ENCODE measurements at places on chromosomes 11 and 22. TPM values are rescaled to one million over a fixed set of nuclear protein-coding genes. Genes with fewer than 3 reads are reported as not detected.

GRCh38 chr22:45451972-45452371, 38.5 kb downstream of the RIBC2 start:
- no peak for DNase-seq

BIRC3 gene
- 1.0 TPM for polyA plus RNA-seq

- no peak for DNase-seq
Measured at GRCh38 chr11:125413226-125413625, 82.8 kb downstream of the FEZ1 start.

- DNase-seq = no peak
Measured at GRCh38 chr11:17601676-17602075, 54.6 kb downstream of the OTOG start.

DNA sequence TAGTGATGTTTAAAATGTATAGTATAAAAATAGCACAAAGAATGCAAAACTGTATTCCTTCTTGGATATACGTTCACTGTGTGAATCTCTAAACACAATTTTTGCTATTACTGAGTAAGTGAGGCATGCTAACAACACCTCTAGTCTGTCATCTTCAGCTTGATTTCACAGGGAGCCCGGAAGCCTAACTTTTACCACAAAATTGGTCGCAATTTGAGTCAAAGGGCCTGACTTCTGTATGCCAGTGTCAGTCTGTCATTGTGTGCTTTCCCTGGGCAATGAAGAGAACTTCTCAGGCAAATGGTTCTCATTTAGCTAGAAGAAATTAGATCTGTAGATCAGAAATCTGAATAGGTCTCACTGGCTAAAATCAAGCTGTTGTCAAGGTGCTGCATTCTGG, 1059.5 kb downstream of the FAM181B start:
- DNase-seq = no peak

- DNase-seq = no peak
Measured at GRCh38 chr22:17764036-17764435, 10.2 kb downstream of the BID start.

DNA sequence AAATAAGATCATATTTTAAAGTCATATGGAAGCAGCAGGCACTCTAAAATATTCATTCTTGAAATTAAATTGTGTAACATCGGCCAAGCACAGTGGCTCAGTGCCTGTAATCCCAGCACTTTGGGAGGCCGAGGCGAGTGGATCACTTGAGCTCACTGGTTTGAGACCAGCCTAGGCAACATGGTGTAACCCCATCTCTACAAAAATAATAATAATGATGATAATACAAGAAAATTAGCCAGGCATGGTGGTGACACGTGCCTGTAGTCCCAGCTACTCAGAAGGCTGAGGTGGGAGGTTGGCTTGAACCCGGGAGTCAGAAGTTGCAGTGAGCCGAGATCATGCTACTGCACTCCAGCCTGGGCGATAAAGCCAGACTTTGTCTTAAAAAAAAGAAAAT, 77.4 kb downstream of the TRIM29 start:
- no peak for DNase-seq

DNA sequence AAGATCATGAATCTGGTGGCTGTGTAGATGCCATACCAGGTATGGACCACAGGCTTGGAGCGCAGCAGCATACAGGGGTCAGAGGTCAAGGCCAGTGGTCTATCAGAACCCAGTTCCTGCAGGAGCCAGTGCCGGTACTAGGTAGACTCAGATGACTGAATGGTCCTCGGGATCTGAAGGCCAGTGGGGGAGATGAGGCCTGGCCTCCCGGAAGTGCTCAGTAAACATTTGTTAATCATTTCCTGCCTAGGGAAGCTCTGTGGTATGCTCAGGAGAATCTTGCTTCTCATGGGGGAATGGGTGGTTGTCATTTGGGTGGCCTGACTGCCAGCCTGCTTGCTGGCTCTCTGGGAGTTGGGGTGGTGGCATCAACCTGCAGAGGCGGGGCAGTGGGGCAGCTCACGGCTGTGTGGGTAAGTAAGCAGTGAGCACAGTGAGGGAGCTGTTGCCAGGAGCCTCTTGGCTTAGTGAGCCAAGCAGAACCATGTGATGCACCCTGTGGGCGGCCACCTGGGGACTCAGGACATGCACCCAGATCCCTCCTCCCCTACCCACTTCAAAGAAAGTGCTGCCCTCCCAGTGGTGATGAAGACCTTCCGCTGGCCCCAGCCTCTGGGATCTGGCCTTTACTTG, 33.0 kb downstream of the PTPRJ start:
- no peak for DNase-seq

RFPL2 gene
- 0.16 TPM for polyA plus RNA-seq

DNA sequence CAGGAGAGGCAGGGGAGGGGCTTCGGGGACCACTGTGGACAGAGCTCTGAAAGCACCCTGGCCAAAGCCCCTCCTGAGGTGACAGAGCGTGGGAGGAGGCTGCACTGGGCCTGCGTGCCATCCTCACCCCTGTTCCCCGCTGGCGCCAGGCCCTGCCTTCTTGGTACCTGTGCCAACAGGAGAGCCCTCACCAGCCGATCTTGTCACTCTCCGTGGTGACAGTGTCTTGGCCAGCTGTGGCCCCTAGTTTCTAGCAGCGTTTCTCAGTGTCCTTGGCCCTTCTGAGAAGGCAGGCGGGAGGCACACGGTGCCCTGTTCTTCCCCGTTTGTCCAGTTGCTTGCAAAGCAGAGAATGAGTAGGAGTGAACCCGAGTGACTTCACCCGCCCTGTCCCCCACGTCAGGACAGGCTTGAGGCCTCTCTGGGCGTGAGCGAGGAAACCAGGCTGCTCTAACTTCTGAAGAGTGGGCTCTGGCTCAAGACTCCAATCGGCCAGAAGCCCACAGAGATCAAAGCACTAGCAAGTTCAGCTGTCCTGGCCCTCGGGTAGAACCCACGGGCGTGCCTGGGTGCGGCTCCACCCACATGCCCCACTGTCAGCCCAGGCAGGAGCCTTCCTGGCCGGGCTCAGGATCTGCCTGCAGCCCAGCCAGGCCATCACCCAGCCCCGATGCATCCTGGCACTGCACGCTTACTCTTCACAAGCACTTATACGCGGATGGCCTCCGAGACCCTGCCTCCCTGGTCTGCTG, 60.2 kb upstream of the EMID1 start:
- DNase-seq = no peak

- DNase-seq = no peak
Measured at GRCh38 chr11:63937713-63938478, 906 bp upstream of the NAA40 start.

IRAG1 gene
- 4.9 TPM for polyA plus RNA-seq

BRSK2 gene
- 1.2 TPM for polyA plus RNA-seq

GRCh38 chr11:2311353-2312133, 9.7 kb downstream of the TSPAN32 start:
- DNase-seq = no peak

DNA sequence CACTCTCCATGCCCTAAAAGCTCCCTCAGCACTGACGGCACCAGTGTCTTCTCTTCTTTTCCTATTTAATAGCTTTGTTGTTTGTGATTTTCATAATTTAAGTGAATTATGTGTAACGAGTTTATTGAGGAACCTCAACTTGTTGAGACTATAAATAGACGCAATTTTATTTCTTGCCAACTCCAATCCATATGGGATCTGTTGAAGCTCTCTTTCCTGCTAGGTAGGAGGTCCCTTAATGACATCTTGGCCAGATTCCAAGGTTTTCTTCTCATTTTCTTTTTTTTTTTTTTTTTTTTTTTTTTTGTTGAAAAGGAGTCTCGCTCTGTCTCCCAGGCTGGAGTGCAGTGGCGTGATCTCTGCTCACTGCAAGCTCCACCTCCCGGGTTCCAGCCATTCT, 14.2 kb downstream of the RTL6 start:
- DNase-seq = peak; percentile 6

DNA sequence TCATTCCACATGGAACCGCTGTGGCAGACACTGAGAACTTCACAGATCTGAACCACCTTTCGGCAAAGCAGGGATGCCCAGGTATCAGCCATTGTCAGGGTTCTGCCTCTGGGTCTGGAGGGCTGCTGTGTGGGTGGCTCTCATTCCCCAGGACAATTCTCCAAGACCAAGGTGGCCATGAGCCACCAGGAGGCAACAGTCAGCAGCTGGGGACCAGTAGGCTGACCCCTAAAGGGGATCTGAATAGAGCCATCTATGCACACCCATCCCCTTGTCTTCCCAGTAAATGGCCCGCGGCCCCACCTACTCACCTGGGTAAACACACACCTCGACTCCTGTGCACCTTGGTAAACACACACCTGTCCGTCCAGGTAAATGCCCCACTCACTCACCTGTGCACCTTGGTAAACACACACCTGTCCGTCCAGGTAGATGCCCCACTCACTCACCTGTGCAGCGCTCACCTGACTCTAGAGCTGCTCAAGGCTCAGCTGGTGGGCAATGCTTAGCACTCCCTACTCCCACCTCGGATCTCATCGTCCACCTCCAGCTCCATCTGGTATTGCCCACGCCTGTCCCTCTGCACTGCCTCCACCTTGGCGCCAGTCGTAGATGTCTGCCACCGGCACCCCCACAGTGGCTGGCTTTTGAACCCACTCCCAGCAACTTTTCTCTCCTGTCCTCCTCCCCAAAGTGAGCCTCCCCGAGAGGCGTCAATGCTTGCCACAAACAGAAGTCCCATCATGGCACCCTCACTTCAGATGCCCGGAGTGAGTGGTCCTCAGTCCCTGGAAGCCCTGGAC, 10.2 kb downstream of the SLC25A1 start:
- DNase-seq = no peak

GRCh38 chr11:83681031-83681781, 395.0 kb upstream of the CCDC90B start:
- no peak for DNase-seq

DNA sequence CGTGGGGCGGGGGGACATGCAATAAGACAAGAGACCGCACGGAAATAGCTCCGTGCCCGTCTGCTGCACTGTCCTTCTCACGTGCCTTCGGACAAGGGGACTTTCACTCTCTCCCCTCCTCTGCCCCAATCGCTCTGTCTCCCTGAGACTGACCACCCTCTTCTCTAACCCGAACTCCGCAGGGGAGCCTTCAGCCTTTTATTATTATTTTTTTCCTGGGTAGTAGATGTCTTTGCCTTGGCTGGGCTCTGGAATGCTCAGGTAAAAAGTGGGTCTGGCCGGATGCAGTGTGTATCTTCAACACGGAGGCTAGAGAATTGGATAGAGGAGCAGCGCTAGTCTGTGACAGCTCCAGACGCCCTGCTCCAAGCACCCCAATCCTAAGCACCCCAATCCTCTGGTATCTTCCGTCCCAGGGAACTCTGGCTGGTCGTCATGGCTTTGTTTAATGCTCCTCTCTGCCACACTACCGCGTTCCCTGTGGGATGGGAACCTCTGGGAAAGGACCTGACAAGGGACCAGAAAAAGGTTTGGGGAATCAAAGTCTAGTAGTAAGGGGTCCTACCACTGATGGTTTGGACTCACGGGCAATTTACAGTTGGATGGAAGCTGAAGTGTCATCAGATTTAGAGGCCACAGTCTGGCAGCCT, 25.1 kb upstream of the ROBO3 start:
- DNase-seq = no peak

GRCh38 chr11:79086056-79086455, 354.8 kb downstream of the TENM4 start:
- DNase-seq = no peak

- DNase-seq = peak; percentile 81
Measured at GRCh38 chr22:40310081-40310767, 36.1 kb upstream of the ADSL start.

MED19 gene
- 13.2 TPM for polyA plus RNA-seq

GRAP2 gene
- 0.61 TPM for polyA plus RNA-seq

- DNase-seq = no peak
Measured at GRCh38 chr11:102807921-102808320, 10.0 kb upstream of the MMP1 start.

CNGA4 gene
- polyA plus RNA-seq = 0.15 TPM

RIMBP3B gene
- not detected for polyA plus RNA-seq

GRCh38 chr11:111846636-111847035, 24.7 kb downstream of the ALG9 start:
- no peak for DNase-seq

ETS1 gene
- 45.2 TPM for polyA plus RNA-seq

MIOX gene
- 0.15 TPM for polyA plus RNA-seq

DNA sequence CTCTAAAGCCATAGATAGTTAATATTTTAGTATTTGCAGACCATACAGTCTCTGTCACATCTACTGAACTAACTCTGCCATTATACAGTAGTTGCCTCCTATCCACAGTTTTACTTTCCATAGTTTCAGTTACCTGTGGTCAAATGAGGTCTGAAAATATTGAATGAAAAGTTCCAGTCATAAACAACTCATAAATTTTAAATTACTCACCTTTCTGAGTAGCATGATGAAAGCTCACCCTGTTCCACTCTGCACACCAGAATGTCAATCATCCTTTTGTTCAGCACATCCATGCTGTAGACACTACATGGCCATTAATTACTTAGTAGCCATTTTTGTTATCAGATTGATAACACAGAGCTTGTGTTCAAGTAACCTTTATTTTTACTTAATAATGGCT, 51.7 kb upstream of the ME3 start:
- no peak for DNase-seq

- no peak for DNase-seq
Measured at GRCh38 chr11:119573858-119574257, 150.9 kb upstream of the THY1 start.

DNA sequence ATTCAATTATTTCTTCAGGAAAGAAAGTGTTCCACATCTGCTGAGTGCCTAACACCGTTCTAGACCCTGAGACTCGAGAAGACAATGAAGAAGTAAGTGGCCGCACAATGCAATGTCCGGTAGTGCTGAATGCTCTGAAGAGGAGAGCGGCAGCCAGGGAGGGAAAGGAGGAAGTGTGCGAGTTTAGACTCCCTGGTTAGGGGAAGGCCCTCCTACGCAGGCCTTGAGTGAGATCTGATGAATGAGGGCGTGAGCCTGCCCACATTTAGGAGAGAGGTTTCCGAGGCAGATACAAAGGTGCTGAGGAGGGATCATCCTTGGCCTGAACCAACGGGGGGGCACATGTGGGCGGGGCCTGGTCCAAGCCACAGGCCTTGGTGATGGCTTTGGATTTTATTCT, 558.6 kb downstream of the NTM start:
- DNase-seq = no peak

DNA sequence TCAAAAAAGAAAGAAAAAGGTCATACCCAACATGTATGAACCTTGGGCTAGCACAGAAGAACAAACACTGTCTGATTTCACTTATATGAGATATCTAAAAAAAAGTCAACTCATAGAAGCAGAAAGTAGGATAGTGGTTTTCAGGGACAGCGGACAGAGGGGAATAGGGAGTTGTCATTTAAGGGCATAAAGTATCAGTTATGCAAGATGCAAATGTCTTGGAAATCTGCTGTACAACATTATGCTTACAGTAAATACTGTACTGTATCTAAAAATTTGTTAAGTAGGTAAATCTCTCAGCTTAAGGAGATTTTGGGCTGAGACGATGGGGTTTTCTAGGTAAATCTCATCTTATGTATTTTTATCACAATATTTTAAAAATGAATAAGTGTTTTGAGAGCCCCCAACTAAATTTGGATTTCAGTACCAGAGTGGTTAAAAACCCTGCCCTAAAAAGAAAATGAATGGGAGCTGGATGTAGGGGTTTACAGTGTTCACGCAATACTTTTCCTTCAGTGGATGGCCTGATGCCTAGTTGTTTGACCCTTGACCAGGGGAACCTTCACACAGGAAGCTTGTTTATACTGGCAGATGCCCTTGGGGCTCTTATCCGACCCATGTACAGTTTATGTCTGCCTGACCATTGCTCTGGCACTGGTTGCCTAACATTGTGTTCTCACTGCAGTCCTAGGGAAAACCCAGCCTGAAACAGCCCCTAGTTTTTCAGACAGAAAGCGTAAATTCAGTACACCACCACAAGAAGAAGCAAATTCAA, 34.8 kb downstream of the SLC22A9 start:
- no peak for DNase-seq

SAA2 gene
- polyA plus RNA-seq = not detected

CPT1B gene
- polyA plus RNA-seq = 47.0 TPM

GRCh38 chr11:133951327-133952198, 5.2 kb downstream of the IGSF9B start:
- no peak for DNase-seq

GRCh38 chr11:44548032-44548695, 17.3 kb upstream of the CD82 start:
- no peak for DNase-seq
